NCI-H1105 treated with DMSO at 0.1 percent for 48 hours (cell line): ENCODE measurements at places on chromosomes 1 and 21.

DNA sequence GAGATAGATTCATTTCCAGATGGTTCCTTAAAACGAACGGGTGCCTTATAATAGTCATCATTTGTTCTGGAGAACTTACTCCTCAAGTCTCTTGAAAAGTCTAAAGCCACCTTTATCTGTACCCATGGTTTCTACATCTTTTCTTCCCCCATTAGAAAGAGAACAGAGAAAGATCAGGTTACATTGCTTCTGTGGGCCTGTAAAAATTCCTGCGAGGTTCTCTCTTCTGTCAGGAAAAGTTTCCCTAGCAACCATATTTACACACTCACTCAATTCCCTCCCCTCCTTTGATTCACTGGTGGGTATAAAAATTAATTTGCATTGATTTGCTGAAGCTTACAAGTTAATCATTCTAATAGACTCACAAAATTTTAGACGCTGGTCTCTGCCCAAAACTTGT, 6.7 kb downstream of the PHC2 start:
- no peak for DNase-seq

DNA sequence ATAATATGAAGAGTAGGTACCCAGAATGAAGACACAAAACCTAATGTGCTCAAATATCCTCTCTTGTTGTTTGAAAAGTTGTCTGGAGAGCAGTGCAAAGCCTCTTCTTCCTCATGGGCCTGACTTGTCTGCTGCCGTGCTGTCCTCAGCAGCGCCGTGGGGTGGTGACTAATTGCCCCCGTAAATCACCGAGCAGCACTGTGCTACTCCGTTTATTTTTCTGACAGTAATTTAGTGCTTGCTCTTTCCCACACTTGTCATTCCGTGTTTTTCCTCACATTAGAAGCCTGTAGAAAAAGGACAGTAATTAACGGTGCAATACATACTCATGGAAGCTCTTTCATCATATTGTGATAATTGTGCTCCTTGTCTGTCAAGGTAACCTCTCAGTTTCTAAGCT, 114.8 kb upstream of the BARHL2 start:
- DNase-seq, result peak; percentile 54

GRCh38 chr21:16124378-16125138, 394.8 kb downstream of the USP25 start:
- no peak for DNase-seq

- DNase-seq, result peak; percentile 35
Observed at GRCh38 chr1:220908757-220909156, 29.5 kb downstream of the HLX start.

DNA sequence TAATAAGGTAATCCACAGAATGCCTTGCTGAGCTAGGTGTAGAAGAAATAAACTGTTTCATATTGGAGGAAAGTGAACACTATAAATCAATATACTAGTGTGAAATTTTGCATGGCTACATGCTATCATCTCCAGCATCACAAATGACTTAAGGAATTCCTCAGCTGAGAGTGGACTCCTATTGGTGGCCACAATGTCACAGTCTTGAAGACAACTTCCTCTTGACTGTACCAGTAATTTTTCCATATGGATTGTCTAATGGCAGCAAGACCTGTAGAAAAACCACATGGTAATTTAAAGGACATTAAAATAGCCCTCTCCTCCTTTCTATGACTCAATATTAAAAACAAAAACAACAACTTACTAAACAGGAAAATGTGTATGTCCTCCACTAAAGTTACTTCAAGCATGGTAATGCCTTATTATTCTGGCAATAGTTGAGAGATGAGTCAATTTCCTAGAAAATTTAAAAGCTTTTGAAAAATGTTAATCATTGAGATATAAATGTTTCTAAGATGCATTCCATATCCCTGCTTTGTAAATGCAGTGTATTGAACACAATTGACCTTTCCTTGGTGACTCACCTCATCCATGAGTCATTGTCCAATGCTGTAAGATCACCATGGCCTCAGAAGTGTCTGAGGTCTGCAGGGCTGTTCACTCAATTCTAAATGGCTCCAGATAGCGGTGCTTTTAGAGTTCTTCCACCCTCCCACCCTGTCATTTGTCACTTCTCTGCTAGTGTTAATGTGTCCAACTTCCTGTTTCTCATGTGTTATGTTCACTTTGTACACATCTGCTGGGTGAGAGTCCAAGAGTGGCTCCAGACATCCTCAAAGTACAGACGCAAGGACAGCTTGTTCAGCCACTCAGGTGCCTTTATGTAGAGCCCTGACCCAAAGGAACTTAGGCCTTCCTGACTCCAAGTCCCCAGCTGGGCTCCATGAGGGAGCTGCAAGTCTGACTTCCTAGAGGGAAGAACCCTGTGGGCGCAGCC, 32.8 kb upstream of the DNASE2B start:
- DNase-seq, result no peak
